ENCODE measurements at places on chromosomes 16 and 17.
A peak's percentile ranks its signal among the peaks of the same experiment; 100 is the strongest.

DNA sequence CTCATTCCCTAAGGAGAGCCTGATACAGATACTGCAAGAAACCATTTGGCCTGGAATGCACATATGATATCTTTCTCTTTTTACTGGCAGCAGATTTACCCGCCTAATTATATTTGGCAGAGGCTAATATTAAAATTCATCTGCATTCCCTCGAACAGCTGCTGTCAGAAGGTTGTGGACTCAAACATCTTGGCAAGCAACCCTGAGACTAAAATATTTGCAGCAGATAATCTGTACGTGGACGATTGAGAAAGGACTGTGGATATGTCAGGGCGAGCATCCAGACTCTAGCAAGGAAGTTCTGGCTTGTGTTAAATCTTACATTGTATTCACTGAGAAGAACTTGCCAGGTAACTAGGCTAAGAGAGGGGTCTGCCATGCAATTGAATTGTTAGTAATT, 65.2 kb downstream of the SNX20 start:
- no peak for DNase-seq

DNA sequence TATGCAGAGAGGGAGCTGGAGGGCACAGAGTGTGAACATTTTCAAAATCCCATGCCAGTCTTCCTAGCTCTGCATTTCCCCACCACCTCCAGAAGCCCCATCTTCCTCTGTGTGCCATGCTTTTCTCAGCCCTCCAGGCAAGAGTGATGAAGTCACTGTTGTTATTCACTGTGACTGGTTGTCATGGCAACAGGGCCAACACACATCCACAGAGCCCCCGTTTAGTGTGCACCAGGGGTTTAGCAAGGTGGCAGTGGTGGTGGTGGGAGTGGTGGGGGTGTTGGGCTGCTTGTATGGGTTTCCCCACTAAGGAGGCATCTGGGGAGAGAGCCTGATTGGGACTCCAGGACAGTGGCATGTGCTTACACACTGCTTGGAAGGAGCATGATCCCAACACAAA, 309.9 kb upstream of the ASIC2 start:
- no peak for DNase-seq

DNA sequence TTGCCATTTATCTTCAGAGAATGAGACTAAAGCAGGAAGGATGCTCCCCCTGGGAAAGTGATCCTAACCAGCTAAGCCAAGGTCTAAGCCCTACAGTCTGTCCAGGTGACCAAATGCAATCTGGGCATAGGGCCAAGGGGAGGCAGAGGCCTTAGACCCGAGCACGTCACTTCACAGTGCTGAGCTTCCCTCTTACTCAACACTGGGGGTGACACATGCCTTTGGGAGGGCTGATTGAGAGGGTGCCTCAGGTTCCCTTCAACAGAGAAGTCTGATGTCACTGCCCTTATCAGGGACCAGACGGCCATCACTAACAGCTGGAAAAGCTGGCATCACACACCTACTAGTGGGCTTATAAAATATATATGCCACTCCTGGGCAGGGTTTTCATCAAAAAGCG, 4.0 kb downstream of the CIAO2B start:
- no peak for DNase-seq

- DNase-seq, result no peak
Measured at GRCh38 chr16:23280483-23280967, 21.6 kb upstream of the SCNN1B start.

DNA sequence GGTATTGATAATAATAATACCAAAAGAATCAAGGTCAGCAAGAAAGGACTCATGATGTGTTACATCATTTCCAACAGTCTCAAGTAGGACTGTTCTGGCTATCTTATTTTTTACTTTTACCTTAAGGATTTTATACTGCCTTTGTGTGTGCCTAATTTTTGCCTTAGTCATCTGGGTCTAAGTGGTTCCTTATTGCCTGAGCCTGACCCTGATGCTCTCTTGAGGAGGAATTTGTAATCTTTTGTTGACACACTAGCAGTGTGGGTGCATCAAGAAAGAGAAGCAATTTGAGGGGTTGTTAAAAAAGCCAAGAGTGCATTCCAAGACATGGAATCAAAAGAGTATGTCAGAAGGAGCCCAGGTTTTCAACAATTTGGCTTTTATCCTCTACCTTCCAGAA, 59.3 kb downstream of the TMEM100 start:
- DNase-seq, result no peak

- DNase-seq, result peak; percentile 69
Measured at GRCh38 chr16:20740901-20741521, 607 bp downstream of the THUMPD1 start.

GRCh38 chr16:14088155-14088753, 17.1 kb downstream of the MRTFB start:
- no peak for DNase-seq

- DNase-seq, result peak; percentile 30
Measured at GRCh38 chr17:27649929-27650328, 18.9 kb downstream of the LGALS9 start.

DNA sequence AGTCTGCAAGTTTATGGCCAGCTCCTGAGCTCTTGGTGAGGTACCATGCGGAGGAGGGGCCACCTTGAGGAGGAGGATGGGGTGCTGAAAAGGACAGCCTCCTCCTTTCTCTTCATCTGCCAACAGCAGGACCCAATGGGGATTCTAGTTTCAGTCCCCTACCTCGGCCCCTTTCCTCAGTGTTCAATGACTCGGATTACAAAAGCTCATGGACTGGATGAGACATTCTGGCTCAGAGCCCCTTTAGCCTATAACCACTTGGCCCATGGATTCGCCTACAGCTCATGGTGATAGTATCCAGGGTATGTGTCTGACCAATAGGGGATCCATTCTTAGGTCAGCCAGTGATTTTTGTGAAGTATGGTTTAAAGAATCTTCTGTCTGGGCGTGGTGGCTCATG, 8.5 kb upstream of the PIK3R6 start:
- no peak for DNase-seq

GRCh38 chr16:46808997-46809396, 22.0 kb downstream of the C16orf87 start:
- no peak for DNase-seq

GRCh38 chr17:3207367-3207766, at the start of gene OR1A1:
Gene OR1A1 (plus strand): TSS chr17:3207667. CDS start chr17:3215621, 7,954 bp downstream.
- no peak for DNase-seq

DNA sequence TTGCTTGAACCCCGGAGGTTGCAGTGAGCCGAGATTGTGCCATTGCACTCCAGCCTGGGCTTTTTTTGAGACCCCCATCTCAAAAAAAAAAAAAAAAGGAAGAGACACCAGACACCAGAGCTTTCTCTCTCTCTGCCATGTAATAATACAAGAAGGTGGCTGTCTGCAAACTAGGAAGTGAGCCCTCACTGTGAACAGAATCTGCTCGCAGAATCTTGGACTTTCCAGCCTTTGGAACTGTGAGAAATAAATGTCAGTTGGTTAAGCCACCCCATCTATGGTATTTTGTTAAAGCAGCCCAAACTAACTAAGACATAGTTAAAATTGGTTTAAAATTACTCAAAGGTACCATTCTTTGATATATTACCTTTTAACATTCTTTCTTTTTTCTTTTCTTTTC, 10.1 kb upstream of the STX1B start:
- no peak for DNase-seq

- no peak for DNase-seq
Measured at GRCh38 chr16:11978080-11978479, 1.5 kb downstream of the SNX29 start.

DNA sequence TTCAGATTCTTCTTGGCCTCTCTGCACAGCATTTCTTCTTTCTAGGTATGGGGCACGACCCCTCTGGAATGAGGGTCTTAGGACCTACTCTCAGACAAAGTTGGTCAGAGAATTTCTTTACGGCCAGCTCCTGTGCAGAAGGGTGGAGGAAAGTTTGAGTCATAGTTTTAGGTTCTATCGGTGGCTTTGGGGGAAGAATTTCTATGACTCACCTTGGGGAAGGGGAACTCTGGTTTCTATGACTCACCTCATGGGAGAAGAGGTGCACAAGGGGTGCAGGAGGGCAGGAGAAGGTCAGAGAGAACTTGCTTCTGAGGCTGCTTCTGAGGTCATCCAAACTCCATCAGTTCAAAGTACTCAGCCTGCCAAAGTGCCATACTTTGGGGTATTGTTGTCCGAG, 2.5 kb upstream of the ABCC12 start:
- DNase-seq, result no peak

GRCh38 chr17:80251966-80252365, 8.7 kb upstream of the RNF213 start:
- DNase-seq, result no peak

DNA sequence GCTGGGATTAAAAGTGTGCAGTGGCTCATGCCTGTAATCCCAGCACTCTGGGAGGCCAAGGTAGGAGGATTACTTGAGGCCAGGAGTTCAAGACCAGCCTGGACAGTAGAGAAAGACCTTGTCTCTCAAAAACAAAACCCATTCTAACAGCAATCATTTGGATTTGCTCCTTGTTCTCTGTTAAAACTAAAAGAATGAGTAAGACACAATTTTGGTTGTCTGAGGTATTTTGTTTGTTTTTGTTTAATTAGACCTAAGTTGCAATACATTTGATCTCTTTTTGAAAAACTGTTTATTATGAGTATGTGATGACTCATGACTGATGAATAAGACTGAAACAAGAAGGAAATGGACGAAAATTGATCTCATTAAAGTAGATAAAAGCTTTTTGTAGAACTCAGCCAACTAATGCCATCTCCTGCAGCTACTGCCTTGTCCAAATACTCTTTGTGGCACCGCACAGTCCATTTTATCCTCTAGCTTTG, 29.0 kb downstream of the GLG1 start:
- no peak for DNase-seq

DNA sequence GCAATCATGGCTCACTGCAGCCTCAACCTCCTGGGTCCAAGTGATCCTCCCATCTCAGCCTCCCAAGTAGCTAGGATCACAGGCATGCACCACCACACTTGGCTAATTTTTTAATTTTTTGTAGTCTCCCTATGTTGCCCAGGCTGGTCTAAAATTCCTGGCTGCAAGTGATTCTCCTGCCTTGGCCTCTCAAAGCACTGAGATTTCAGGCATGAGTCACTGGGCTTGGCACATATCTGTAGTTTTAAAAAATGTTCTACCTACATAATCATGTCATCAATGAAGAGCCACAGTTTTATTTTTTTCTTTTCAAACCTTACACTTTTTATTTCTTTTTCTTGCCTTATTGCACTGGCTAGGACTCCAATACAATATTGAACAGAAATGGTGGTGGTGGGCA, 33.1 kb upstream of the COL1A1 start:
- no peak for DNase-seq

DNA sequence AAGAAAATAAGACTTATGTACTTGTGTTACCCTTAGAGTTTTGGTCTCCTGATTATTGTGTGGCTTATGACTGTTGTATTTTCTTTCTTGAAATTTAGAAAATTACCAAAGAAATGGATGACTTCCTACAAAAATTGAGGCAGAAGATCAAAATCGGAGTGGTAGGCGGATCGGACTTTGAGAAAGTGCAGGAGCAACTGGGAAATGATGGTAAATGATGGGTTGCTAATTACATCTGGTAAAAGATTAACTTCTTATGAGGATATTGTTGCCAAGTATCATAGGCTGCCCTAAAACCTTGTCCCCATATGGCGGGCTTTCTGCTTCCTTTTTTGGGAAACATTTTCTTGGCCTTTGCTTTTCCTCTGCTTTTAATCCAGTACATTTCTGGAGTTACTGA, 4.1 kb downstream of the PMM2 start:
- no peak for DNase-seq

GRCh38 chr17:75774471-75774990, 9.5 kb upstream of the GALK1 start:
- DNase-seq, result no peak

DNA sequence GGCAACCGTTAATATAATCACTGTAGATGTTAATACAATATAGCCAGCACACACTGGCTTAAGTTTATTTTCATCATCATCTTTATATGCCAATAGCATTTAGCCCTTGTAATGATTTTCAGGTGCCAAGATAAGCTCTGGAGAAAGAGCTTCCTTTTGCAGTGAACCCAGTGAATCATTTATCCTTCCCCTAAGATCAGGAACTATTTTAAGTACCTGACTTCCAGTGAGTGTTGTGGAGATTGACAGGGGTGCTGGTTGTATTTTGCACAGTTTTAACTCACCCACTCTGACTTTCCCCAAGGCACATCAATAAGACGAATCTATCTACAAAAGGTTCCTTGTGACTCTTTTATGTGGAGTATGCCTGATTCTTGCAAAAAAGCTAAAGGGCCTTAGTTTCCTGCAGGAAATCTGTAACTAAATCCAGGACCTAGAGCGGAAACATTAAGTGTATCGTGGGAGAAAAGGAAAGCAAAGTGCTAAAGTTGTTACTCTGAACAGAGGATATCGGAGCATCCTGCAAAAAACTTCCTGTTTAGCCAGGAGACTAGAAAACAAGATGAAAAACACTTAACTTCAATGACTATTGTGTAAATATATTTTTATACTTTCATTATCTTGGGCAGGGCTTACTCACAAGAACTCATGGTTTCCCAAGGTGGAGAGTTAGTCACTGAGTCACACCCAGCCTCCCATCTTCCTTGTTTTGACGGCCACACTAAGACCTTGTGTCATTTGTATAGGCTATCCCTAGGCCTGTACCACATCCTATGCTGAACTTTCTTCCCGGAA, 183.6 kb downstream of the MAP2K6 start:
- DNase-seq, result no peak

DNA sequence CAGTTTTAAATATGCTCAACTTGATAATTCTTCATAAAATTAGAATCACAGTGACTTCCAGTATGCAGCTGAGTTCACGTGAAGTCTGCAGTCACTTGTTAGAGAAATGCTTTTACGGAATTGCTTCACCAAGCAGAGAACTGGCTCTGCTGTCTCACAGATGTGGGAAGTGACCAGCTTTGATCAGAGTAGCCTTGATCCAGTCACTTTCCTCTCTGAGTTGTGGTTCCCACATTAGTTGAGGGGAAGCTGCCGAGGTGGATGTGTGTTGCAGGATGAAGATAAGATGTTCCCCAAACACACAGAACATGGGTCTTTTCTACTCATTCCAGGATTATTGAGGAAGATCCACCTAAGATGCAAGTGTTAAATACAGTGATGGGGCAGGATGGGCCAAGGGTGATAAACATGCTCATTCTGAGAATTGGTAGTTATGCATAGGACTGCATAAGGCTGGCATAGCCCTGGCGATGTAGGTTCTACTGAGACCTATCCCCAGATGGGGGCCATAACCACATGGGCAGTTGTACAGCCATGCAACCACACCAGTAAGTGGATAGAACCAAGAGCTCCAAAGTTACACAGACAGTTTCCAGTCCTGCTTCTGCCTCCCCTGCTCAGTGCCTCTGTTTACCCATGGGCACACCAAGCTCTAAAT, 168.9 kb upstream of the MAF start:
- DNase-seq, result no peak

DNA sequence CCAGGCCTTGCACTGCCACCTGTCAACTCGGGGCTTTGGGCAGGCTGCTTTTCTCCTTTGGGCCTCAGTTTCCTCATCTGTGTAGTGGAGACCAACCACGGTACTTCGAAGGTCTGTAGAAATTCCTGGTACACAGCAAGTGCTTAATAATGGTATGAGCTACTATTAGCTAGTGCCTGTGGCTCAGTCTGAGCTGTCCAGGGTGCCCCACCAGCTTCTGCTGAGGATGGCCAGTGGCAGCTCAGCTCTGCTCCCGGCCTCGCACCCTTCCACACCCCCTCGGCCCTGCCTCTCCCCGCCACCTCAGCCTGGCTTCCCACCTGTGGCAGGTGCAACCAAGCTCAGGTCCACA, 26.2 kb upstream of the PLCG2 start:
- no peak for DNase-seq

Data from tibial nerve (tissue), 4 donors.